Stimulated activated naive CD4-positive, alpha-beta T cell (primary cell): ENCODE measurements at places on chromosomes 12 and 14.

DNA sequence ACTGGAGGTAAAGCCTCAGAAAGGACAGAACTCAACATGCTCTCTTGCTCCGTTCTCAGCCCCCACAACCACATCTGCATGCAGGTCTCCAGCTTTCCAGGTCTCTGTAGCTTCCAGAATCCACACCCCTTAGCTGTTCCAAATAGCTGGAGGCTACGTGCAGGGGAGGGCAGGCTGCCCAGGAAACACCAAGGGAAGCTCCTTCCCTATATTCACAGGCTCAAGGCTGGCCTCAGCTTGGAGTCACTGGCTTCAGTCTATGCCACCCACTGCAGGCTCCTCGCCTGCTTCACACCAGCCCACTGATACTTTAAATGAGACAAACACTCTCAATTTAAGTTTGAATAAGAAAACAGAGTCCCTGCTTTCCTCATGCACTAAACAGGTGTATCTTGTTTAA lies 73.3 kb downstream of the ASCL4 start:
- no peak for DNase-seq

DNA sequence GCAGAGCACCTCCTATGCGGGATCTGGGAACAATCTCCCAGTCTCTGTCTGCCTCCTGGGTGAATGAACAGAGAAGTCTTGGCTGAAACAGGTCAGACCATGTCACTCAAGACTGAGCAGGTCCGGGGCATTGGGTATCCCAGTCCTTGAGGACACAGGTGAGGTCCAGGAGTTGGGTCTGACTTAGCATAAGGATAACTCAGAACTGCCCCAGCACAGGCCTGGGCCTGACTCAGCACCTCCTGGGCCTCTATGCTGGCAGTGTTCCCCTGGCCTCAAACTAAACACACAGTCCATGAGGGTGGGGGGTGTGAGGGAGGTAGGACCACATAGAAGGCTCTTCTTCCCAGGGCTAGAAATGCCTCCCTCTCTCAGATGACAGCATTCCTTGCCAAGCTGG lies 1.5 kb upstream of the SDR9C7 start:
- no peak for DNase-seq

GRCh38 chr12:47269916-47270315 lies 190.2 kb upstream of the AMIGO2 start:
- DNase-seq: no peak

GRCh38 chr12:18261273-18261672 lies at the start of gene PIK3C2G:
Gene PIK3C2G (plus strand): TSS chr12:18261518. CDS start chr12:18282082, 20,564 bp downstream.
- DNase-seq: no peak

- DNase-seq: no peak
These were observed 45.5 kb downstream of the MGST1 start for GRCh38 chr12:16392846-16393535.

- DNase-seq: no peak
These were observed 10.1 kb downstream of the L2HGDH start for GRCh38 chr14:50301914-50302313.

- DNase-seq: no peak
These were observed 22.0 kb downstream of the CFL2 start for GRCh38 chr14:34692348-34692747.

GRCh38 chr12:51579321-51579850 lies 11.6 kb upstream of the SCN8A start:
- DNase-seq: no peak

- no peak for DNase-seq
These were observed 36.6 kb downstream of the EID3 start for GRCh38 chr12:104340177-104340576.

GRCh38 chr14:104442631-104443390 lies 136.8 kb upstream of the C14orf180 start:
- no peak for DNase-seq

GRCh38 chr14:72810201-72810600 lies 83.7 kb downstream of the DPF3 start:
- DNase-seq: peak; percentile 10

DNA sequence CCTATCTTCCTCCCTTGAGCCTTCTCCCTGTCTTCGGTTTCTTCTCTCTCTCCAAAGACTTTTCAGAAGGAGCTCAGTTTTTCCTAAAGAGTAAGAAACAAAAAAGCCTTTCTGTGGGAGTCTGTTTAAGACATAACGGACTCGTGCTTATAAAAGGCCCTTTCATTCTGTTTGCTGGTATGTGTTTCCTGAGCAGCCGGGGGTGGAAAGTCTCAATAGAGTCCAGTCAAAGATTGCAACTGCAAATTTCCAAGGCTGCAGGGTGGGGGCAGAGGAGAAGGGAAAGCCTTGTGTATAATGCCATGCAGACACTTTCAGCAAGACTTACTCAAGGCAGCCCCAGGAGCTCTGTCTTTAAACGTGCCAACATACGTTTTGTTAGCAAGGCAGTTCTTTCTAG lies 62.2 kb downstream of the GNG2 start:
- no peak for DNase-seq

DNA sequence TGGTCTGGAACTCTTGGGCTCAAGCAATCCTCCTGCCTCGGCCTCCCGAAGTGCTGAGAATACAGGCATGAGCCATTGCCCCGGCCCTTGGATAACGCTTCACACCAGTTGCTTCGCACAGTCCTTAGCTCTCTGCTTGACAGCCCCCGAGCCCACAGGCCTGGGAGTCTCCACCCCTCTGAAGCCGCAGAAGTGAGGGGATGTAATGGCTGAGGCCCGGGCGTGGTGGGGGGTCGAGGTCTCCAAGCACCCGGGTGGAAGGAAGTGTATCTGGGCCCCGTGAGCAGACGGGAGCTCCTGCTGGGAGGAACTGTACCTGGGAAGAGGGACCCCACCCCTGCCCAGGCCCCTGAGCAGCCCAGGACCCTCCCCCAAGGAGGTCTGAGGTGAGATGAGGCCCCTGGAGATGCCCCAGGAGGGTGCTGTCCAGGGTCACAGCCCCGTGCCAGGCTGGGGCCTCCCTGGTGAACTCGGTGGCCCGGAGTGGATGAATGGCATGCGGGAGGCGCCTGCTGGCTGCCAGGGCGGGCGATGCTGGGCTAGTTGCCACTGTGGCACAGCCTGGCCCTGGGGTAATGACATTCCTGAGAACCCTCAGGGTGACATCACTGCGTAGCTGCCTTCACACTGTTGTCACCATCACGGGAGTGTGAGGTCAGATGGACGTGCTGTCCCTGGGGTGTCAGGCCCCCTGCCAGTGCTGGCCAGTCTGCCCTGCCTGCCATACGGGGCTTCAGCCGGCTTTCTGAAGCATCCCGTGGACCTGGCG lies 48.9 kb downstream of the KIF26A start:
- no peak for DNase-seq

DNA sequence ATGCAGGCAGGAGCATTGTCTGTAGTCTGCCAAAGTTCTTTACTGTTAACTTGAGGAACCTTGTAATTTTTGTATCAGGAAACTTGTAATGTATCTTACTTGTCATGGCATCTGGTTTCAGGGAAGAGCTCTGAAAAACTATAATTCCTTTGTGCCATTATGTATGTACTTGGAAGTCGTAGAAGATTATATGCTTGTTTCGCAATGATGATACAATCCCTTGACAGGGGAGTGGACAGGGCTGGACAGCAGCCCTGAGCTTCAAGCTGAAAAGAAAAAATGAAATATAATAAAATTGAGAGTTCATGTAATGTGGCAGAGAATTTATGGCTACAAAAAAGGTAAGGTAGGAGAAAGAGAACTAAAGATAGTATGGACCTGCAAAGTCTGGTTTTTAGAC lies 7.4 kb upstream of the DLGAP5 start:
- DNase-seq: no peak

DNA sequence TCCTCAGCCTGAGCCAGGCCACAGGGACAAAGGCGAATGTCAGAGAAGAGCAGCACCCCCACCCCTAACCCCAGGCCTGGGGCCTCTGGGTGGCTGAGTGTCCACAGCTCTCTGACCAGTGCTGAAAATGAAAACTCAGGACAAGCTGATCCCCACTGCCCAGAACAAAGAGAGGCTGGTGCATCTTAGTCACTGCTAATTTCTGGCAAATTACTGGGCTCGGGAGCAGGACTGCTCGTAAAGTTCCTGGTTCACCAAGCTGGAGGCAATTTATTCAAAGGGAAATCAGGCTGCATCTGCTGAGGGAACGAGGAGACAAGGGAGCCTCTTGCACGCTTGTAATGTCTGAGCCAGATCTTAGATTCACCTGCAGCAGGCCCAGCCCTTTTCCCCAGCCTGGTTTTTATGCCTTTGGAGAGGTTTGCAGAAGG lies 43.2 kb downstream of the CALM1 start:
- no peak for DNase-seq

GRCh38 chr14:24051789-24052655 lies at the start of gene CARMIL3:
Gene CARMIL3 (plus strand): TSS chr14:24052009. CDS start chr14:24052154, 145 bp downstream.
- peak; percentile 61 for DNase-seq

DNA sequence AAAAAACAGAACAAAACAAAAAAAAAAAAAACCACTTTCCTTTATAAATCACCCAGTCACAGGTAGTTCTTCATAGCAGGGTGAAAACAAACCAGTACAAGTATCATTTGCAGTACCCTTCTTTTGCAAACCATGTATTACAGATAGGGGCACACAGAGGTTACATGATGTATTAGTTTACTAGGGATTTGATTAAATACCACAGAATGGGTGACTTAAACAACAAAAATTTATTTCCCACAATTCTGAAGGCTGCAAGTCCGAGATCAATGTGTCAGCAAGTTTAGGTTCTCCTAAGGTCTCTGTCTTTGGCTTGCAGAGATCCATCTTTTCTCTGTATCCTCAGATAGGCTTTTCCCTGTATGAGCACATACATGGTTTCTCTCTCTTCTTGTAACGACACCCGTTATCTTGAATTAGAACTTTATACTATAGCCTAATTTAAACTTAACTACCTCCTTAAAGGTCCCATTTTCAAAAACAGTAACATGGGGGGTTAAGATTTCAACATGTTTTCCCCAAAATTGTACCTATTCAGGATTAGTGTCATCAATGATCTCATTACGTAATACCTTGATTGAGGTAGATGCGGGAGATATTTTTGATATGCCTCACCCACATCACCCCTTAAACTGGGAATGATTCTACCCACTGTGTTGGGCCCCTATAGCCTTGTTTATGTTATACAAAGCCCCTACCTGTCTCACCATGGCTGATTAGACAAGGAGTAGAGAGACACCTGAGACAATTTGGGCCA lies 3.5 kb upstream of the CEP128 start:
- DNase-seq: no peak

DNA sequence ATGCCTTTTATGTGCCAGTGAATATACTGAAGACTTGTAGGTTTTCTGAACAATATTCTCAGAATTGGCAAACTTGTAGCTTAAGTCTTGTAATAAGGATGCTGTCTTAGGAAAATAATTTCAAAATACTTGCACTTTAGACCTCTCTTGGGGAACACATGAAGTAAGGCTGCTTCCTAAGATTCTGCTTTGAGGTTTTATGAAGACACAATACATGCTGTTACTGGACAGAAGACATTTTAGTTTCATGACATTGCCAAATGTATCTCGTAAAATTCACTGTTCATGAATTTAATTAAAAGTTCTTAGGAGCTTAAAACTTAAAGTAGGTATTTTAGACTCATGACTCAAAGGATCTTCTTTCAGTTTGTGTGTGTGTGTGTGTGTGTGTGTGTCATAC lies 80.7 kb downstream of the RAD51B start:
- no peak for DNase-seq

GRCh38 chr14:89357655-89358297 lies 59.3 kb downstream of the FOXN3 start:
- no peak for DNase-seq

GRCh38 chr12:92553389-92553788 lies 149.4 kb upstream of the PLEKHG7 start:
- DNase-seq: no peak

- DNase-seq: no peak
These were observed 40.5 kb downstream of the RESF1 start for GRCh38 chr12:31999692-32000091.

DNA sequence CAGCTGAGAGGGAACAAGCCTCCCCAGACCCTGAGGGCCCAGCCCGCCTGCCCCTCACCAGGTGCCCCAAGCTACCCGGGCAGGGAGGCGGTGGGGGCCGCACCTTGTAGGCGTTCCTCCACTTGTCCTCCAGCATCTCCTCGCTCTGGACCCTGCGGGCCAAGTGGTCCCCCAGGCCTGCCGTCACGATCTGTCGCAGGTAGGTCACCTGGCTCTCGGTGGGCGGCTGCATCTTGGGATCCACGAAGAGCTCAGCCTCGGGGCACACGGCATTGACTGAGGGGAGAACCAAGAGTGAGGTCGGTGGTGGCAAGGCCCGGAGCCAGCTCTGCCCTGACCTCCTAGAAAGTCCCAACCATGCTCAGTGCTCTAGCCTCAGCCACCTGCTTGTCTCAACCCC lies 36.6 kb downstream of the DHX37 start:
- no peak for DNase-seq

DNA sequence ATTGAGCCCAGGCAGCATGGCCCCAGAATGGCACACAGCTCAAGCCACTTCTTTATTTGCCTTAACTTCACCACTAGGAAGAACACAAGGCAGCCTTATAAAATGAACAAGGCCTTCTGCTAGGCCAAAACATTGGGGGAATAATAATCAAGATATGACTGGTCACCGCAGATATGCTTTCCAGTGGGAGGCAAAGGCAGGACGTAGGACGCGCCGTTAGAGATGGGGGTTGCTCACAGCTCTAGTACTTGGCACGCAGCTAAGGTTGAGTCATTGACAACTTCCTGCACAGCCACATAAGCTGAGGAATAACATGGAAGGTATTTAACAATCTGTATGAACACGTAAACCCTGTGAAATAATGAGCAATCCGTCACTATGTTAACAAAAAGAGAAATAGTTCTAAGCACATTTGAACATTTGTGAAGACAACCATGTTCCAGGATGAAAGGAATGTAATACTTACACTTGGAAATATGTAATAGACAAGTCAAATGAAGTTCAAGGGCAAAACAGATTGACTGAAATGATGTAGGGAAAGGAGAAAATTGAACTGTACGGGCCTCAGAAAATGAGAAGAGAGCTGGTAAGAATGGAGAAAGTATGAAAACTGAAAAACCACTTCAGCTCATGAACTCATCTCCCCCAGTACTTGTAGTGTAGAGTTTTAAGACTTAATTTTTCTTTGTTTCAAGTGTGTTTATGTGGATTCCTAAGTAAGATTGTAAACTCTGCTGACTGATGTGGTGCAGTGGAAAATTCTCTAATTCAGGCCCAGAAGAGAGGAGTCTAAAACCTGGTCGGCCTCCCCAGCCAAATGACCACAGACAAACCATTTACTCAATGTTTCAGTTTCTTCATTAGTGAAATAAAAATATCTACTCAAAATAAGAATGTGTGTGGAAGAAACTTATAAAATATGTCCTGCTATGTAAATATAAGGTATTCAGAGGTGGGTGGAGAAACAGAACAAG lies 59.3 kb upstream of the CCDC91 start:
- DNase-seq: no peak

- no peak for DNase-seq
These were observed 9.1 kb downstream of the NFATC4 start for GRCh38 chr14:24377126-24377525.

GRCh38 chr14:104887623-104888488 lies 22.8 kb downstream of the CEP170B start:
- no peak for DNase-seq

DNA sequence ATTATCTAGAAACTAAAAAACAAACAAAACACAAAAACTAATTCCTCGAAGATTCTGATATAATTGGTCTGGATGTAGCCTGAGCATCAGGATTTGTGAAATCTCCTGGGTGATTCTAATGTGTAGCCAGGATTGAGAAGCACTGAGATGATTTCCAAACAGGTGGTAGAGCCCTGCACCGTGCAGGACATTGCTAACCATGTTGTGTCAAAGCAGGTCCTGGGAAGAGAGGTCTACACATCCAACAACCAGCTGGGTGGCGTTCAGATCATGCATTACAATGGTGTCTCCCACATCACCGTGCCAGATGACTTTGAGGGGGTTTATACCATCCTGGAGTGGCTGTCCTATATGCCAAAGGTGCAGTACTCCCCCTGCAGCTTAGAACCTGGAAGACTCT lies 56.3 kb downstream of the FOXN4 start:
- no peak for DNase-seq
